Hematopoietic multipotent progenitor cell treated with erythropoietin and hydrocortisone succinate and interleukin-3 and kit ligand, for 15 days (in vitro differentiated cells): ENCODE measurements at places on chromosomes 7 and 10.

DNA sequence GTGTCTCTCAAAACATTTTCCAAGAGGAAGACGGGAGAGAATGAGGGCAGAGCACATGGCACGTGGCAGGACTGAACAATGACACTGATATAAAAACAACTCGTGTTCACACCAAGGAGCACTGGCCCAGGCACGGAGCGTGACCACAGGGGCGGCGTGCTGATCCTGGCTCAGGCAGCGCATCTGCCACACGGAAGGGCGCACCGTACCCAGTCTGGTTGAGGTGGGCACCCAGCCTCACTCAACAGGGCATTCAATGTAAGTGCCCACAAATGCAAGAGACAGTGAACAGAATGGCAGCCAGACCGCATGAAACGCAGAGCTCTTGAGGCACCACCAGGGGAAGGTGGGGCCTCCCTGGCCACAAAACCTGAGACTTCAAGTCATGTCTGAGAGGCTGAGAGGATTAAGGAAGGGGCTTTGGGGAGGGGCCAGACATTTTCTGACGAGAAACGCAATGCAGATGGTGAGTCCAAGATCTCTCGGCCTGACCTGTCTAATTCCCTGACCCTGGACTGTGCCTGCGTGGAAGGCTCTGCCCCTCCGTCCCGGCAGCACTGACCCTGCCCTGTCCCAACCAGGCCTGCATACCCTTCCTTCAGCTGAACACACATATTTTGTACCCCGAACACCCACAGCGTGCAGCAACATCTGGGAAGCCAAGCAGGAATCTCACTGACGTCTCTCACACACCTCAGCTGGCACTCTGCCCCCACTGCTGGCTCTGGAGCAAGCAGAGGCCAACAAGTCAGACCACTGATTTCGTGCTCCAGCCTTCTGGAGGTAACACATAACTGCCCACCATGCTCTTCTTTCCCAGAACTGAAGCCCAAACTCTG lies 35.5 kb downstream of the VOPP1 start:
- DNase-seq = no peak

DNA sequence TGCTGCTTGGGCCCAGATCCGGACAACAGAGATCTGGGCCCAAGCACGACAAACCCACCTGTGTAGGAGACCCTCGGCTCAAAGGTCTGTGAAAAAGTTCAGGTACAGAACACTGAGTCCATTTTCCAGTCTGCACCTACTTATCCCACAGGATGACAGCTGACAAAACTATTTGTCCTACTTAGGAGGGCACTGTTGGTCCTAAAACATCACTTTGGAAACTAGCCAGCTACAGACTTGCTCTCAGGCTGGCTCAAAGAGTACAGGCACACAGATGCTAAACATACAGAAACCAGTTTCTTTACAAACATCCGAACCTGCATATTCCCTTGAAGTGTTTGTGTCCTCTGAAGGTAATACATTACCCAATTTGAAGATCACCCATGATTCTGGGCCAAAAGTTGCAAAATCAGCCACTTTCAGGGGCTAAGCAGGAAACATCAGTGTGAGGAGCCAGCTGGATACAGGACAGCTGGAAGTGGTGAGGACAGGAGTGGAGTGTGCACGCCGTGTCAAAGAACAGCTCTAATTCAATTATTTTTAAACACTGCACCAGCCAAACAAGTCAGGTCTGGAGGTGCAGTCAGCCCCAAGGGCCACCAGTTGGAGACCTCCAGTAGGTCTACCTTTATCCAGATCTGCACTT lies 88.5 kb downstream of the NOC3L start:
- DNase-seq = no peak

- DNase-seq = no peak
Observed at GRCh38 chr7:92781117-92781720, 55.2 kb downstream of the CDK6 start.

DNA sequence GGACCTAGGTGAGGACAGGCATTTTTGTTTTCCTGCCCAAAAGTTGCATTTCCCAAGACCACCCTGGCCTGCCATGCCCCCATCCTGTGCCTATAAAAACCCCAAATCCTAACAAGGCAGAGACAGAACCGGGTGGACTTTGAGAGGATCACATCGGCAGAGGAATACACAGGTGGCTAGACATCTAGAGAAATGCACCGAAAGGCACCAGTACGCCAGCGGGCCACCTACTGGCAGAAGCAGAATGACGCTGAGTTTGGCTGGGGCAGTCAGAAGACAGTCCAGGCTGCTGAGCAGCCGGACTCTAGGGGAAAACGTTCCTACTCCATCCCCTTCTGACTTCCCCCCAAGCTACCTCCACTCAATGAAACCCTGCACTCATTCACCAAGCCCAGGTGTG lies 2.8 kb downstream of the AKR1C4 start:
- DNase-seq = no peak

DNA sequence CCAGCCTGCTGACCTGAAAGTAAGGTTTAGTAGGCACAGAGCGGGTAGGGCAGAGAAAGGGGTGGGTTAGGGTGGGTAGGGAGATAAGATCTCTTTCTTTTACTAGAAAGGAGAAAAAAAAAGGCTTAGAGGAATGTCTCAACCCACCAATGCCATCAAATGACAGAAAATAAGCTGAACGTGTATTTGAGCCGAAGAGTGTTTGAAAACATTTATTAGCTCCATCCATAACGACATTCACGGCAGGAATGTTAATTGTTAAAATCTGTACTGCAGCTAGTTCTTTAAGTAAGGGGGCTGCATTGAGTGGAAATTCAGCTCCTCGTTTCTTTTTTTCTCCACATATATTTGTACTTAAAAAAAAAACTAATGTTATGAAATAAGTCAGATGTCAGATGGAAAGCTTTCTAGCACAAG lies 63.7 kb upstream of the ARID5B start:
- no peak for DNase-seq

DNA sequence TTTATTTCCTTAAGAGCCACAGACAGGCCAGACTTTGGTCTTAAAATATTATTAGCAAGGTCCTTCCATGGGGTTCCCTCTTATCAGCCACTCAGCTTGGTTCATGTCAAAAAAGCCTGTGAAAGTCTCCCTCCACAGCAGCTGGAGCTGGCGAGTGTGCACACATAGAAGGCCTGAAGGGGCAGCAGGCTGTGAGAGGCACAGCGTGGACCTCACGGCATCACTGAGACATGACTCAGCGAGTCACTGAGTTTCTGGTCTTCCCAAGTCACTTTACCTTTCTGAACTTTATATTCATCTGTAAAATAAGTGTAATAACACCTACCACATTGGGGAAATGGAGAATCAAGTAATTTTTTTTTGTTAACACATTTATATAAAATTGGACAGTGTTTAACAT lies 8.7 kb downstream of the TAF3 start:
- no peak for DNase-seq

GRCh38 chr7:107582875-107583274 lies 2.8 kb downstream of the BCAP29 start:
- DNase-seq = no peak

- DNase-seq = no peak
Observed at GRCh38 chr7:70051726-70052125, 453.5 kb downstream of the AUTS2 start.

GRCh38 chr7:95996174-95996573 lies 223.8 kb downstream of the DYNC1I1 start:
- no peak for DNase-seq

DNA sequence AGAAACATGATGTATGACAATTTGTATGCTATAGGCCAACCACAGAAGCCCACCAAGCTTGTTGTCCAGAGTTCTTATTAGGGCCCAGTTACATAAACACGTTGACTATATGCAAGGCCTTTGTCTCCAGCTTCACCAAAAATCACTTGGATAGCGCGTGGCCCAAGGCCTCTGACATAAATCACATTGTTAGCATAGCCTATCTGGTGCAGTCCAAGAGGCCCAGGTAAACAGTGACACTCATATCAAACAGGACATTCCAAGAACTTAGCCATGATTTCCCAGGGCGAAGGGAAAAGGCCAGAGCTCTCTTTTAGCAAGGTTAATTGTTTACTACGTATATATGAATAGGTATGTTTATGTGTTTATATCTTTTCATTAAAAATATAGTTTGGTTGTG lies 337.2 kb upstream of the CELF2 start:
- DNase-seq = no peak

- DNase-seq = no peak
Observed at GRCh38 chr7:35380739-35381224, 126.9 kb upstream of the TBX20 start.

- no peak for DNase-seq
Observed at GRCh38 chr7:96034940-96035727, 262.8 kb downstream of the DYNC1I1 start.

DNA sequence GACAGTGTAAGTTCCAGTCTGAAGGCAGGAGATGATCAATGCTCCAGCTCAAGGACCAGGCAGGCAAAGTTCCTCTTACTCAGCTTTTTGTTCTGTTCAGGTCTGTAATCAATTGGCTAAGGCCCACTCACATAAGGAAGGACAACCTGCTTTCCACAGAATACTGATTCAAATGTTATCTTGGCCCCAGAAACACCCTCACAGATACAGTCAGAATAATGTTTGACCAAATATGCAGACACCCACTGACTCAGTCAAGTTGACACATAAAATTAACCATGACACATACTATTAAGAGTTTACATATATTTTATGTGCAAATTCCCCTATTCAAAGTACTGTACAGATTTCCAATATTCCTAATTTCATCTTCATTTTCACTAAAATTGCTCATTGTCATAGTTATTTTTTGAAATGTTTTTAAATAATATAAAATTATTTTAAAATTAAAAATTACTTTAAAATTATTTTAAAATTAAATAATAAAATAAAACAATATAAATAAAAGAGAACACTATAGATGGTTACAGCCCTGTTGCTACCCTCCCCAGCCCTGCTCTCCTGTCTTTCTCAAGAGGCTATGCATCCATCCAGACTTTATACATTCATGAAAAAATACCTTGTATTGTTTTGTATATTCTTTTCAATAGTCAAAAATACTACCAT lies 59.4 kb downstream of the RAB11FIP2 start:
- DNase-seq = no peak

GRCh38 chr10:132450825-132451505 lies 54.0 kb downstream of the PWWP2B start:
- DNase-seq = no peak

DNA sequence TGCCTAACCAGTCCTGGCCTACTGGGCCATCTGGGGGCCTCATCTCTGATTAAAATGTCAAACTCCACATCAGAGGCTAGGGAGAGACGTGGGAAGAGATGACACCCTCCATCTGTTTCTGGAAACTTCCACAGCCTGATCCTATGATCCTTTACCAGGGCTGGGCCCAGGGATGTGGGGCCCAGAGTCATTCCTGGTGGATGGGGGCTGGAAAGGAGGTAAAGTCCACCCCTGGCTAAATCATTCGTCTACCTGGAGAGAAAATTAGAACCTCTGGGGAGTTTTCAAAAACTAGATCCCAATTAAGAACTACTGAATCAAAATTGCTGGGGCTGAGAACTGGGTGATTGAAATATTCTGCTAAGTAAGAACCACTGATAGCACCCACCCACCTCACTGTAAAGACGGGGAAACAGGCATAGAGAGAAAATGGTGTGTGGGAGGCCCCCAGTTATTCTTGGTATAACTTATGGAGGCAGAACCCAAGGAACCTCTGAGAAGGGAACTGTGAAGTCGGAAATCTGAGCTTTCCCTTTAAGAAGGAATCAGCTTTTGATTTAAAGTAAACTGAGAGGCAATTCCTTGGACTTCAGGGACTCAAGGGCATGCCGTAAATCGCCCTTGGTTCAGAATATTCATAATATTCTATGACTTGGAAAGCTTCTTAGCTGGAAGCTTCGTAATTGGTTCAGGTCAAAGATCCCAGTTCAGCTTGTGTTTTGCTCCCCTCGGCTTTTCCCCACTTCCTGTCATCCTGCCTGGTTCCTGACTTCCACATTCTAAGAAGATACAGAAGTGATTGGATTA lies 53.1 kb downstream of the PRKAG2 start:
- DNase-seq = no peak

- DNase-seq = no peak
Observed at GRCh38 chr10:76190634-76191270, 759.3 kb downstream of the LRMDA start.

DNA sequence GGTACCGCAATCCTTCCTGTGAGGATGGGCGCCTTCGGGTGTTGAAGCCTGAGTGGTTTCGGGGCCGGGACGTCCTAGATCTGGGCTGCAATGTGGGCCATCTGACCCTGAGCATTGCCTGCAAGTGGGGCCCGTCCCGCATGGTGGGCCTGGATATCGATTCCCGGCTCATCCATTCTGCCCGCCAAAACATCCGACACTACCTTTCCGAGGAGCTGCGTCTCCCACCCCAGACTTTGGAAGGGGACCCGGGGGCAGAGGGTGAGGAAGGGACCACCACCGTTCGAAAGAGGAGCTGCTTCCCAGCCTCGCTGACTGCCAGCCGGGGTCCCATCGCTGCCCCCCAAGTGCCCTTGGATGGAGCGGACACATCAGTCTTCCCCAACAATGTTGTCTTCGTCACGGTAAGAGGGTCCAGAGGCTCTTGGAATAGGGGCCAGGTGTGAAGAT lies 1.7 kb downstream of the MEPCE start:
- no peak for DNase-seq

DNA sequence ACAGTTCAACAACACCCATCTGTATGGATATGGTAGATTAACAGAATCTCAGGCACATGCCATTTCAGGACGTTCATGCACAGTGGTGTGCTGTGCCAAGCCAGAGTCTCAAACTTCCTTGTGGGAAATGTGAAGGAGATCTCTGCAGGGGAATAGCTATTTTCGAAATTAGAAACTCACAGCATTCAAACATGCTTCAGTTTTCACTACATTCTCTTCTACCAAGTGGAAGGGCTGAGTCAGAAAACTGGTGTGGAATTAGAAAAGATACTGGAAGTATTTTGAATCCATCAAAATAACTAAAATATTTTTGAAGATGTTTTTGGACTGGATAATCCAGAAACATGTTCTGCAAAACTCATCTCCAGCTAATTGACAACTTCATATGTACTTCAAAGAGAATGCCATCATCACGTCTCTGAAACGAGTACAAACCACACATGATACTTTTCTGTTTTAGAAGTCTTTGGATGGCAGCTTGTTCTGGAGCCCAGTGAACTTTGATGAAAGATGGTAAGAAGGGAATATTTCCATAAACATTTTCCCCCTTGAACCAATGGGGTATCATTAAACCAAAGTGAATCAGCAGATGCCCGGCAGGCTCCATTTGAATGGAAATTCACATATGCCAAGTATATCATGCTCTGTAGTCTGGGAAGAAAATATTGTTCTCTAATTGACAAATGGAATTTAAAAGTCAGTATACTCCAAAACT lies 616.3 kb upstream of the IGFBP3 start:
- DNase-seq = no peak

- DNase-seq = no peak
Observed at GRCh38 chr7:135283959-135284638, 50.5 kb downstream of the STRA8 start.

GRCh38 chr7:139351027-139351426 lies 8.7 kb upstream of the LUC7L2 start:
- no peak for DNase-seq

DNA sequence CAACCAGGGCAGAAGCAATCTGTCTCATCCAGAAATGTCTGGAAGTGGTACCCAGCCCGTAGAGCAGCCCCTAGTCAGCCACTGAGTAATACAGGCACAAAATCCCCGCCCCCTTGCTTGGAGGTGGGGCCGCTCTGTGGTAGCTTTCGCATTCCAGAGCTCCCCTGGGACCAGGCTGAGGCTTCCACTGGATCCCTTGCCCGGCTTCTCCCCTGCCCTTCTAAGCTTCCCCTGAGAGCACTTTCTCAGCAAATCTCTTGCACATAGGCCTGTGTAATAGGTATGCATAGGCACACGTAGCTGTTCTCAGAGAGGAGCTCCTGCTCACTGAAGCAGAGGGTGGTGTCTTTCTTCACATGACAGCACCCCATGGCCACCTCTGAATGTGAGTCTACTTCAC lies 144.2 kb downstream of the BMS1 start:
- no peak for DNase-seq
